ENCODE measurements at places on chromosomes 5 and 9.
A peak's percentile ranks its signal among the peaks of the same experiment; 100 is the strongest.

DNA sequence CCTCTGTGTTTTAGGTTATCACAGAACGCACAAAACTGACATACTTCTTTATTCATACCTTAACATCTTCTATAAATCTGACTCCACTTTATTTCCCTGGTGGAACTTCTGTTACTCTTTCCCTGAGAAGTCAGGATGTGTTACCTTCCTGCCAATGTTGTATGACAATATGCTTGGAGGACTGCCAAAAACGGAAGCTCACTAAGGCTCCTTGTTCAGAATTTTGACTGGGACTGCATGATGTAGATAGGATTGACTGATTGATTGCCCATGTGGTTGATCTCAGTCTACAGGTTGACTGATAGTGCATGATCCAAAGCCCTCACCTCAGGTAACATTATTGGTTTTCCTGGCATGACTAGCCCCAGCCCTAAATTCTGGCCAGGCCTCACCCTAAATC is 319.4 kb downstream of the TLR4 start:
- no peak for DNase-seq

DNA sequence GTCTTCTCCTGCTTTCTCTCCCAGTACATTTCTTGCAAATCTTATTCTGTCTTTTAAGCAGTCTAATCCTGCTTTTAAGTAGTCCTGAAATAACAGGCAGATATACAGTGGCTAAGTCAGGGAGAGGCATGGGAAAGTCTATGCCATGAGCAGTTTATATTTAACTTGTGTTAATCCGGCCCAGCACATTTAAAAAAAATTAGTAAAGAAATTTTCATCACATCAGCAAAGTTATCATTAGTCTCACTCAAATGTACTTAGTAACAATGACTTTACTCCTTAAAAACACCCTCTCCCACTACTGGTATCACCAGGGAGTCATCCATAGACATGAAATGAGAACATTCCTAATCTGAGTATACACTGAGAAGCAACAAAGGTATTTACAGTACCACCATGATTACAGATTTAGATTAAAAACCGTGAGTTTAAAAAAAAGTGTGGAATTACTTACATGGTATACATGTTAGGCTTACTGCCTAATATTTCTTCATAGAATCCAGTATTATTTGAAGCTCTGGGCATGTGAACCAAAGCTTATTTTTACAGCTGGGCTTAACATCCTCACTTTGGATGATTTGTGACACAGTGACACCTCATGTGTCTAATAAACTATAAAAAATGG is 75.9 kb upstream of the DAB2 start:
- no peak for DNase-seq

- no peak for DNase-seq
Observed at GRCh38 chr5:71528206-71528605, 58.9 kb upstream of the MCCC2 start.

- no peak for DNase-seq
Observed at GRCh38 chr9:23380821-23381220, 445.2 kb downstream of the ELAVL2 start.

- no peak for DNase-seq
Observed at GRCh38 chr5:144484124-144484897, 313.6 kb downstream of the KCTD16 start.

DNA sequence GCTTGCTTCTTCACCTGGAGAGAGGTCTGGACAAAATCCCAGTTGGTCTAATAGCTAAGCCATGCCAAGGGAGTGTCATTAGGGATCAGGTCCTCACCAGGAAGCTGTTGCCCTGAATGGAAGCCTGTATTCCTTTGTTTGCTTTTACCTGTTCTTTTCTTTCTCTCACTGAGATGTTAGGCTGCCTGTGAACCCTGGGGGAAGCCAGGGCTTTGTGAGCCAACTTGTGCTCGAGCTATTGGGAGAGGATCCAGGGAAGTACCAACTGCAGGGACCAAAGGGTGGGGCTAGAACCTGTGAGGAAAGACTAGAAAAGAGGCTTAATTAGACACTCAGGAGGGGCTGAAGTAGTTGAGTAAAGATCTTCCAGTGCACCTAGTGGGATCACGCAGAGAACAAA is 451.2 kb upstream of the TLE4 start:
- no peak for DNase-seq

DNA sequence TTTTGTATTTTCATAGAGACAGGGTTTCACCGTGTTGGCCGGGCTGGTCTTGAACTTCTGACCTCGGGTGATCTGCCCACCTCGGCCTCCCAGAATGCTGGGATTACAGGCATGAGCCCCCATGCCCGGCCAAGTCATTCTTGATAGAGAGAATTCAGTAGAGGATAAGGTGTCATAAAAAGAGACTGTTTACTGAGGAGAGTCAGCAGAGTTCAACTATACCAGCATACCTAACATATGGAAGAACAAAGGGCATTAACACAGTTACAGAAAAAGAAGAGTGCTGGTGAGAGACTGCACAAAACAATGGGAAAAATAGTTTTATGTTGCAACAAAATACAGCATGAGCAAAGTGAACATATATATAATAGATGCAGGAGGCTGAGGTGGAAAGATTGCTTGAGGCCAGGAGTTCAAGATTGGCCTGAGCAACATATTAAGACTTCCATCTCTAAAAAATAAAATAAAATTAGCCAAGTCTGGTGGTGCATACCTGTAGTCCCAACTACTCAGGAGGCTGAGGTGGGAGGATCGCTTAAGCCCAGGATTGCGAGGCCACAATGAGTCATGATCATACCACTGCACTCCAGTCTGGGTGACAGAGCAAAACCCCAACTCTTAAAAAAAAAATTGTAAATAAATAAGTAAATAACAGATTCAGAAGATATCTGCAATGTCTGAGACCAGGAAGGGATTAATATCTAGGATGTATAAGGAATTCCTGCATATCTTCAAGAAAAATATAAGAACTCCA is 19.5 kb downstream of the B4GALT1 start:
- DNase-seq: no peak

DNA sequence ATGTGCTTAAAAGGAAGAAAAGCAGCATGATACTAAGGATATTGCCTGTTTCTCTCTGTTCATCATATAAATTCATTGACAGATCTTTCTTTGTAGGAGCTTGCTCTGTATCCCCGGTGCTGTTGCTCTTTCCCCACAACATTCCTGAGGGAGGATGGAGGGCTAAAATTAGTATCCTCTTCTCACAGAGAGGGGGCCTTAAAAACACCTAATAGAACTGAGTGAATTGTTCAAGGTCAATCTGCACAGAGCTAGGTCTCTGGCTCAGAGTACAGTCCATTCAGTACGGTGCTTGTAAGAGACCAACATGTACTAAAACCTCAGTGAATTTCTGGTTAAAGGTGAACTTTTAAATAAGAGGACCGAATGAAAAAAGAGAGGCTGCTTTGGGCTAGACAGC is 88.7 kb downstream of the PALM2AKAP2 start:
- no peak for DNase-seq

GRCh38 chr9:36049408-36049807 is 12.7 kb downstream of the RECK start:
- DNase-seq: no peak

DNA sequence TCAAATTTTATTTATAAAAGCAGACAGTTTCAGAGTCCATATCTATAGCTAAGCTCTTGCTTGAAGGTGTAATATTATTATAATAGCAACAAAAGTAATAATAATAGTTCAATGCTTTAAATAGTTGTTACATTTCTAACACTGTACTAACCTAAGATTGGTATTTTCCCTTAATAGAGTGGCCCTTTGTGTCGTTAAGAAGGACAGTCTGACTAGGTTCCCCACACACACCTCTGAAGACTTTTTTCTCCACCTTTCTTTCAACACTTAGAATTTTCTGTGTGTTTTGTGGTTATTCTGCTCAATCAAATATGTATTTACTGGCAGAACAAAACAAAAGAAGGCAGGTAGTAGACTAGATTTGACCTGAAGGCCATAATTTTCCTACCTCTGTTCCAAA is 223.2 kb upstream of the ACO1 start:
- no peak for DNase-seq

GRCh38 chr5:75028090-75028489 is 24.3 kb downstream of the GCNT4 start:
- no peak for DNase-seq

GRCh38 chr9:111886983-111887718 is 9.5 kb upstream of the UGCG start:
- DNase-seq: no peak

DNA sequence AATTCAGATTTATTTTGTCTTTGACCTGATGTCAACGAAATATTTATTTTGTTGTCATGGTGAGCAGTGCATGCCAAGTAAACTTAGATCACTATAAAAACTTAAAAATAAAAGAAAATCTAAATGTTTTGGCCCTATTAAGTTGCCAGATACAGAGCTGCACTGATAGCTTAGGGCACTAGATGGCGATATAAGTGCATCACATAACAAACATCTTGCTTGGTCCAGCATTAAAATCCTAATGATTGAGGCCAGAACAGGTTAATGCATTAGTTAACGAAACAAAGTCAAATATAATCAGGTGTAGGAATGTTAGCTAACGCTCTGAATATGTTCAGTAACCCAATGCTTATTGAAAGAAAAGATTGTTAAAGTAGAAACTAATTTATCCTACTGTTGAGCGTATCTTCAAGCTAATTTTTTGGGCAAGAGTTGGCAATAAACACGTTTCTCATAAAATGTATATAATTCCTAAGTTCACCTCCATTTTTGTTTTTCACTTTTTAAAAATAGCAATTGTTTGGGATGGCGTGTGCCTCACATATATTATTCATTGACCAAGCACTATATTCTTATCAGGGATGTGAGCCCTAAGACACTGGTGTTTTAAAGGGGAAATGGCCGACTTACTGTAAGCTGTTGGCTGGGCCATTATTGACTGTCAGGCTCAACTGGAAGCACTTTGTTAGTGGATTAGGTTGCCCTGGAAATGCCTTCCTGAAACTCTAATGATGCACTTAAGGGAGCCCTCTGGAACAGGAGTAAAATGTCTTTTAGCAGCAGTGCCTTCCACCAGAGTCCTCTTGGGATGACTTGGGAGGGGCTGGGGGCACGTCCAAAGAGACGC is 33.3 kb downstream of the KCTD16 start:
- peak; percentile 31 for DNase-seq

DNA sequence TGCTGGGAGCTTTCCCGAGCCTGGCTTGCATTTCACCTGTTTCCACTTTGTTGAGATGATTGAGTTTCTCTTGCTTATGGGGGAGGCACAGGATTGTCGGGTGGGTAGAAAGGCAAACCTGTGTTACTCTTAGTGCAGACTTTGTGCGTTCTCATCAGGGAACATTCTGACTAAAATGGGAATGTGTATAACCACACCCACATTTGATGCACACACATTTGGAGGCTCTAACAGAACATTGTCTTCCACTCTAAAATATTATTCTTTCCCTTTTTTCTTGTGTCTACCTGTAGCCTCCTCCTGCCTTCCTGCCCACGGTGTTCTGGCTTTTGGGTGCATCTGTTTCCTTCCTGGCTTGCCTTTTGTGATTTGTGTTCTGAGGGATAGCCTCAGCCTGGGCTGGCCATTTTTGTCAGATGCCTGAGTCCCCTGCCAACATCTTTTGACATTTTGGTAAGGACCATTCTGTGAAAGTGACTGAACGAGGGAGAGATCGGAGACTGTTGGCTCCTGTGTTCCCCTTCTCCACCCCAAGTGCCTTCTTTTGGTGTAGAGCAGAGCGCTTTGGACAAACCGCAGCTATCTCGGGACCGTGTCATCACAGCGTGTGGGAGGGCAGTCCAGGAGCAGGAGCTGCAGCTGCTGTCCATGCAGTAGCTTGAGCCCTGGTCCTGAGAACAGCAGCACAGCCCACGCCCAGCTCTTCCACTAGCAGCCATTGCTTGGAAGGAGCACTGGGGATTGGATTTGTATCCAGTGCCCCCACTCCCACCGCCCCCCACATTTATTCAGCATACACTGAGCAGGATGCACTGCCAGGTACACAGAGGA is 101.4 kb downstream of the ARHGAP26 start:
- no peak for DNase-seq

- DNase-seq: no peak
Observed at GRCh38 chr5:119483155-119483554, 30.9 kb downstream of the HSD17B4 start.

DNA sequence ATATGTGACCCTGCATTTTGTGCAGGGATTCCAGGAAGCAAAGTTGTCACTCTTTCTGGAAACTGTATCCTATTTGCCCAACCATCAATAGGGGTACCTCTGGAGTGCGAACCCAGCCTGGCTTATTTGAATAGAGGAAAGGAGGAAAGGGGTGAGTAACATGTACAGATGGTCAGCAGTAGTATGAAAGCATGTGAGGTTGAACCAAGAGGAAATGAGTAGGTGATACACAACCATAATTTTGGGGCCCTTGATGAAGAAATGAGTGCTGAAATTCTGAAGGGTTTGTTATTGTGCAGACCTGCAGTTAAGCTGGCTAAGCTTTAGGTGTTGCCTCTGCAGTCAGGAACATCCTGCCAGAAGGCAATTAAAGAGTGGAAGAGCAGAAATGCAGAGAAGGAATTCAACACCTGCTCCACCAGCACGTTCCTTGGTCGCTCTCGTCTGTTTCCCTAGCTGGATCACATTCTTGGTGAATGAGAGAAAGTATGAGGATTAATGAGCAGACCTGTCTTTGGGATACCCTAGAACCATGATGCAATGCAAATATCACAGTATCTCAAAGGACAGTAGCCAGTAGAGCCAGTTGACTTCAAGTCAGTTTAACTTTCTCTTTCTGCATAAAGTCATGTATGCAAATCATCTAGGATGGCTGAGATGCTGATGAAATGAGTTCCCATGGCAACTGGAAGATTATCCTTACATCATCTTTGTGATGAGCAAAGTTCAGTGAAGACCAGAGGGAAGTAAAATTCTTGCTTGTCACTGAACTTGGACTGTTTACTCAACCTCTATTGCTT is 13.2 kb upstream of the IL12B start:
- no peak for DNase-seq

GRCh38 chr5:131441184-131441583 is 177.3 kb downstream of the CDC42SE2 start:
- no peak for DNase-seq

DNA sequence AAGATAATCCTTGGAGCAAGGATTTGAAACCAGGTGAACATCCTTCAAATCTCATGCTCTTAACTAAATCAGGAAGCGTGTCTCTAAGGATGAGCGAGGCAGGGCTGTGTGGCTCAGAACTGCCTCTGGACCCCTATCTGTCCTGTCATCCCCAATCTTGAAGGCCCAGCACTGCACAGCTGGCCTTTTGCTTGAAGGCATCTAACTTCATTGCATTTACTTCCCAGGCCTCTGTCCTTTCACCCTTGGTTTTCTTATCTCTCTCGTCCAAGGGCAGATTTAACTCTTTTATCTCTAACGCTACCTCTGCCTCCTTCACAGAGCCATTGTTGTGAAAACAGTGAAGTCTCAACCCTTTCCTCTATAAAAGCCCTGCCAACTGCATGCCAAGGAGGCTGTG is 83.8 kb downstream of the UGCG start:
- DNase-seq: no peak

GRCh38 chr5:151107084-151107483 is 26.2 kb upstream of the TNIP1 start:
- DNase-seq: no peak

DNA sequence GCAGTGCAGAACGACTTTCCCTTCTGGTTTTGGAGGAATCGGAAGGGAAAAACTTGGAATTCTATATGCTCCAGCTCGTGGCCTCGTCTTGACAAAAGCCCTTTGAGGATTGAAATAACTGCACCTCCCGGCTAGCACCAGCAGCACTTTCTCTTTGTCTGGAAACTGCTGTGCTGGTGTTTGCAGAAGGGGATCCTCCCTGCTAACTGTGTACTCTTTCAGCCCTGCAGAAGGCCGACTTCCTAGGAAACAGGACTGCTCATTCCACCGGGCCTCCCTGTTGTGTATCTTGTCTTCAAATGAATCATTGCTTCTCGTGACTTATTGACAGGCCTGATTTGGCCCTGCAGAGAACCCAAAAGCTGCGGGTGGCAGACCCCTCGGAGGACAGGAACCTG is 23.6 kb downstream of the STC2 start:
- no peak for DNase-seq

- no peak for DNase-seq
Observed at GRCh38 chr5:60538426-60538825, 161.5 kb downstream of the DEPDC1B start.
